ENCODE measurements at places on chromosomes 11 and 22.
A peak's percentile ranks its signal among the peaks of the same experiment; 100 is the strongest.

DNA sequence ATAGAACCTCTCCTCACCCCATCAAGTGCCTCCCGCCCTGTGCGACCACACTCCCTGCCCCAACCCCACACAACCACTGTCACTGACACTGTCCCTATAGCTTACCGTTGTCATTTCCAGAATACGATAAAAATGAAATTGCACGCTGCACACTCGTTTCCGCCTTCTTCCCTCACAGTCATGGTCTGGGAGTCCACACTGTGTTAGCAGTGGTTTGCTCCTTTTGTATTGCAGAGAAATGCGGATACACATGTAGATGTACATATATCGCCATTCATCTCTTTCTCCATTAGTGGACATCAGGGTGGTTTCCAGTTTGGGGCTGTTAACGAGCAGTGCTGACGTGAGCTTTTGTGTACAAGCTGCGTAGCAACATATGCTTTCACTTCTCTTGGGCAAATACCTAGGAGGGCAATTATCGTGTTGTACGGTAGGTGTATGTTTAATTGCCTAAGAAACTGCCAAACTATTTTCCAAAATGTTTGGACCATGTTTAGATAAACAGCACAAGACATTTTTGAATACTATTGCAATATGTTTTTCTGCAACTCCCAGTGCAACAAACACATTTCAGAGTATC, 59.2 kb upstream of the CD5 start:
- DNase-seq: no peak

DNA sequence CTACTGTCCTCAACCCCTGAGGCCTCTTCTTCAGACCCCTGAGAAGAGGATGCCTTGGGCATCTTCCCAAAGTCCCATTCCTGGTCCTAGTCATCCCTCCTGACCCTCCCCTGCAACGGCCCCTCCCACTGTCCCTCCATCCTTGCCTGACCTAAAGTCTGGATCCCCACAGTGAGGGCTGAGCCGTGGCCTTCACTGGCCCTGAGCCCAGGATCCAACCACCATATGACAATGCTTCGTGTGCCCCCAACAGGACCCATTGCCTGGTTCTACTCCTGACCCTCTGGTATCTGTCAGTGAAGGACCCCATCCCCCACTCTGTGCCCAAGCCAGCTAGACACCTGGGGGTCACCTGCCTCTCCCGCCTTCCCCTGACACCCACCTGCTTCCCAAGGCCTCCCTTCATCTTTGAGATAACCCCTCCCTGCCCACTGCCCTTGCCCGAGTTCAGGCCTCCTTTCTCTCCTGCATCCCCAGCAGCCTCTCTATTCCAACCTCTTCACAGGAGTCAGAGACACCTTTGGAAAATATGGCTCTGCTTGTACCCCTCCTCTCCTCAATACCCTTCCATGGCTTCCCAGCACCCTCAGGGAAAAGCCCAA, 48.0 kb downstream of the LRRC32 start:
- no peak for DNase-seq

DNA sequence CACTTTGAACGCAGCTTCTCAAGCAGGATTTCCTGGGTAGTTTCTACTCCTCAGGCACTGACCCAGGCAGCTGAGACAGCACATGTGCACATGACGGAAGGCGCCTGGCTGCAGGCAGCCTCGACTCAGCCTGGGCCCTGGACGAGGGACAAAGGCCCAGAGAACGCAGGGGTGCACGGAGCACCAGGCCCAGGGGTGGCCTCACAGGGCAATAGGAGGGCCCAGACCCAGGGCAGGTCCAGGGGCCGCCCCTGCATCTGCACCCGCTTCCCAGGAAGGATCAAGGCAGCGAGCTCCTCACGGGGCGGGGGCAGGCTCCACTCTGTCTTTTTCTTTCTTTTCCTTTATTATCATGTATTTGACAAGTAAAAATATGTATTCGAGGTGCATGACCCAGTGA, 208.4 kb downstream of the BRD1 start:
- peak; percentile 4 for DNase-seq

DNA sequence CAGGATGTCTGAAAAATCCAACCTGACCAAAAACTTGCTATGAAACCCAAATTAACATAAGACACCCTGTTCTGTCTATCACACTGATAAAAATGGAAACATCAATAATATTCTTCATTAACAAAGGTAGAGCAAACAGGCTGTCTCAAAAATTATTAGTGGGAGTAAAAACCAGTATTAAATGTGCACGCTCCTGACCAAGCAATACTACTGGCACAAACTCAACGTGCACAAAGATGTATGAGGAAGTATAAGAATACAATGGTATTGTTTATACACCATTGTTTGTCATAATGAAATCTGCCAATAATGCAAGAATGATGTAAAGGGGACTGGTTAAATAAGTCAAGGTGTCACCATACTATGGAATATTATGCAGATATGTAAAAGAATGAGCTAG, 288.5 kb downstream of the MN1 start:
- no peak for DNase-seq
